ENCODE measurements at places on chromosomes 6 and 20.

DNA sequence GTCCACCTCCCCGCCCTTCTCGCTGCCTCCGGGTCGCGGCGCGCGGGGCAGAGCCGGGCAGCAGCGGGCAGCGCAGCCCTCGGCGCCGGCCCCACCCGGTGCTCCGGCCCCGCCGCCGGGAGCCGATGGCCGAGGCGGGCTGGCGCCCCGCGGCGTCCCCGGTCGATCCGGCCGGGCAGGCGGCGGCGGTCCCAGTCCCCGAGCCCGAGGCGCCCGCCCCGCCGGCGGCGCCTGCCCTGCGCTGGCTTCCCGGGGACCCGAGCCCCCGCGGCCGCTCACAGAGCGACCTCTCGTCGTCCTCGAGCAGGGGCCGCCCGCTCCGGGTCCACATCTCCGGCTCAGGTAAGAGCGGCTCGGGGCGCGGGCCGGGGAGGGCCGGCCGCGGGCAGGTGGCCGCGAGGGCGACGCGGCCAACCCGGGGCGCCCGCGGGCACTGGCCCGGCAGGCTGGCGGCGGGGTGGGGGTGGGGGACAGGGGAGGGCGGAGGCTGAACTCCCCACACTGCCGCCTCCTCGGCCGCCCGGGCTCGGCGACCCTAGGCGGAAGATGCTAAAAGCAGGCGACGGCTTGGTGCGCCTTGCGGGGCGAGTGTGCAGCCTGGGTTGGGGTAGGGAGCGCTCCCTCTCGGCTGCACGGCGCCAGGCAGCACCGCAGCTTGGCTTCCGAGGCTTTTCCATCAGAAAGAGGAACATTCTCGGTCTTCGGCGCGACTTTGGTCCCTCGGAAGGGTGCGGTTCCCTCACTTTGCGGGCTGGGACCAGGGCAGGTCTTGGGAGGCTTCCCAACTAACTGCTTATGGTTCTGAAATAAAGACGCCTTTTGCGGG lies 25.6 kb upstream of the FUCA2 start:
- DNase-seq = no peak

- no peak for DNase-seq
These were observed 445.8 kb upstream of the JAG1 start for GRCh38 chr20:11119573-11119972.

GRCh38 chr20:64149809-64150560 lies 14.3 kb upstream of the MYT1 start:
- no peak for DNase-seq

- no peak for DNase-seq
These were observed 83.9 kb downstream of the ZDHHC14 start for GRCh38 chr6:157464653-157465535.

DNA sequence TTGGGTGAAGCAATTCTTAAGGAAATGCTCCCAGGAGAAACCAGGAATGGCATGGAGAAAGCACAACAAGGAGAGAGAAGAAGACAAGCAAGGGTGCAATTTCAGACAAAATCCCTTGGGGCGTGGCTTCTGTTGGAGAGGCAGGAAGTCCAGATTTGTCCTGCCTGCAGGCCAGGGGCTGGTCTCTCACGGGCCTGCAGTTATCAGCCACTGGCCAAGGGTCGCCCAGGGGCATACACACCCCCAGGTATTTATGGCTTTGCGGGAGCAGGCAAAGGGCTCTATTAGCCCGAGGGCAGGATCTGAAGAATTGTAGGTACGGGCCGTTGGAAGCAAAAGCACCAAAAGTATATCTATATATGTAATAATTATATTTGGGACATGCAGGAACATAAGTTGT lies 87.7 kb downstream of the IYD start:
- no peak for DNase-seq

GRCh38 chr6:704046-704445 lies 11.1 kb upstream of the EXOC2 start:
- no peak for DNase-seq

GRCh38 chr20:62339647-62340062 lies 27.5 kb downstream of the LAMA5 start:
- DNase-seq = no peak

DNA sequence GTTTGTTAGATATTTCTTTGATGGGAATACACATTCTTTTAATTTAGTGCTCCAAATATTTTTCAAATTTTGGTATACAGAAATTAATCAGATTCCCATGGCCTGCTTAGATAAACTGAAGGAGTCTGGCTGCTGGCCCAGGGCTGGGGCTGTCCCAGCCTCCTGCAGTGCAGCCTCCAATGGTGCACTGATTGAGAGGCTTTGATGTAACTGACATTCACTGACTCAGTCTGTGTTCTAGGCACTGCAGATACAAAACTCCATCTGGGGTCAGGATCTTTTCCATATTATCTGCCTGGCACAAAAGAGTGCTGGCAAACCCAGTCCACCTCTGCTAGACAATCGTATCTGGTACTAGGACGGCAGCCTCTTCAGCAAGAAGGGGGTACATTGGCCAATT lies 64.8 kb downstream of the GRIK2 start:
- DNase-seq = no peak

DNA sequence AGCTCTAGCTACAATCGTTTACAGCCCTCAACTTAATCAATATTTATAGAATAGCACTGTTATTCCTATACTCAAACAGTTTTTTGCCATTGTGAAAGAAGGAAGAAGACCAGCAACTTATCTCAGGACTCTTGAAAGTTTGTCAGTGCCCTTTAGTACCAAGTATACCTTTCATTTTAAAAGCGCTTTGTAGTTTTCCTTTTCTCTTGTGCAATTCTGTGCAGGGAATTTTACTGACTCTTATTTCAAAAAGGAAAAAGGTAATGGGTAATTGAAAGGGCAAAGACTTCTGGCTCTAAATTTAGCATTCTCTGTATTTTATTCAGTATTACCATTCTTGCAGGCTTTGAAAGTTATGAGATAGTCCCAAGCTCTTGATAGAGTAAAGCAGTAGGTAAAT lies 16.8 kb upstream of the RHAG start:
- DNase-seq = no peak

GRCh38 chr6:170128811-170129681 lies 161.8 kb downstream of the DLL1 start:
- no peak for DNase-seq

- DNase-seq = peak; percentile 60
These were observed at the start of gene TAF4 for GRCh38 chr20:62065674-62066338. TSS of gene TAF4 (minus strand) at chr20:62065881. CDS start at chr20:62065810, 71 bp downstream.

DNA sequence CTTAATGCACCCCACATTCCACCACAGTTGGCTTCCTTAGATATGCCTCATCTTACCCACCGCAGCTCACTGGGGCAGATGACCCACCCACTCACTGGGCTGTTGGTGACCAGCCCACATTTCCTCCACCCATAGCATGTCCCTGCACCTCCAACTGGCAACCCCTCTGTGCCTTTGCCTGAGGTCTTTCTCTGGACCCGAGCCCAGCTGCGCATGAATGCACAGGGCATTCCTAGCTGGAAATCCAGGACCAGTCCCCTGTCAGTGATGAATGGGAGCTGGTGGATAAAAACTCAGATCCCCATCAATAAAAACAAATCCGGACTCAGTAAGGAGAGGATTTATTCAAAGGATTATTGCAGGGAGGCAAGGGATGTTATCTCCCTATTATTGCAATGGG lies 75.0 kb downstream of the ISM1 start:
- DNase-seq = no peak

- DNase-seq = no peak
These were observed 69.4 kb upstream of the MYLIP start for GRCh38 chr6:16059496-16059895.

- no peak for DNase-seq
These were observed 81.4 kb downstream of the SERAC1 start for GRCh38 chr6:158086504-158087223.

- no peak for DNase-seq
These were observed 41.6 kb upstream of the MRPS10 start for GRCh38 chr6:42259286-42259685.

GRCh38 chr6:157217894-157218370 lies 105.4 kb downstream of the TMEM242 start:
- DNase-seq = no peak

GRCh38 chr20:13452470-13453124 lies 186.1 kb downstream of the TASP1 start:
- DNase-seq = no peak

DNA sequence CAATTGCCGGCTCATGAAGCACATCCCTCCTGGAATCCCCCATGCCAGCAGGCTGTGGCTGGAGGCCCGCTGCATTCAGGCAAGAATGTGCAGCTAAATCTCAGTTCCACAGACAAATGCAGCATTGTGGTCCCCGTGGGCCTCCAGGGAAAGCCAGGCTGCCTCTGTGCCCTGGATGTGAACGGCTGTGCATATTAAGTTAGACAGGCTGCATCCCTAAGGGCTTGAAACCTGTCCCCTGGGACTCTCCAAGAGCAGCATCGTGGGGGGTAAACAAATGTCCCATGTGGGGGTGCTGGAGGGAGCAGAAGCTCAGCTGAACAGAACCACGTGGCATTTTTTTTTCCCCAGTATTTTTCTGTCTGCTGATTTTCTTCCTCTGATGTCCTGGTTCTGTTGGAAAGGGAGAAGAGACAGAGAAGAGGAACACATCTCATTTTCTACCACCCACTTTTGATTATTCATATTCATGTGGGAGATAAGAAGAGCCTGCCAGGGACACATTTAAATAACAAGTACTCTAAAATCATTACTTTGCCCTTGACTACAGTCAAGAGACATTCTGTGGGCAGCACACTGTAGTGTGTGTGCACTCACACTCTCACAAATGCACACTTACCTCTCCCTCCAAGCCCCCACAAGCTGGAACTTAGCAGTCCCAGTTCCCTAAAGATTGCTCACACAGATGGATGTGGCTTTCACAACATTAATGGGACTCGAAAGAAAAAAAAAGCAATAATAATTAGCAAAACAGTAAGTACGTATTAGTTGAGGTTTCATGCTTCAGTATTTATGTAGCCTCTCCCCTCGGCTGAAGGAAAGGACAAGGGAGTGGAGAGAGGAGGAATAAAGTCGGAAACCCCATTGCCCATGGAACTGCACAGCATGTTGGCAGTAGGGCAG lies 16.9 kb downstream of the GFOD1 start:
- no peak for DNase-seq

DNA sequence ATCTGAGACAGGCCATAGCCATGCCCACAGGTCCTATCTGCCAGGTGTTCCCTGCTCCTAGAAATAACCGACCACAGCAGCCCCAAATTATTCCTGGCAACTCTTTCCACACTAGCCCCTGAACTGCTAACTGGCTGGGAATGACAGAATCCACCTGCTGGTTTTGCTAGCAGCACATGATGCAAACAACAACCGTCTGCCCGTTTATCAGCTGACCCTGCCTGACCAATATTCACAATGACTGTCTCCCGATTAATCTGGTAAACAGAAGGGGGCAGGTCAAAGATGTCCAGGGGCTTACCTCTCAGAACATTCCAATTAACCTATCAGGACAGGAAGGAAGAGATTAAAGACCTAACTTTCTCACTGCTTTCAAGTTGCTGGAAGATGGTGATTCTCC lies 101.5 kb downstream of the NRSN1 start:
- DNase-seq = no peak

DNA sequence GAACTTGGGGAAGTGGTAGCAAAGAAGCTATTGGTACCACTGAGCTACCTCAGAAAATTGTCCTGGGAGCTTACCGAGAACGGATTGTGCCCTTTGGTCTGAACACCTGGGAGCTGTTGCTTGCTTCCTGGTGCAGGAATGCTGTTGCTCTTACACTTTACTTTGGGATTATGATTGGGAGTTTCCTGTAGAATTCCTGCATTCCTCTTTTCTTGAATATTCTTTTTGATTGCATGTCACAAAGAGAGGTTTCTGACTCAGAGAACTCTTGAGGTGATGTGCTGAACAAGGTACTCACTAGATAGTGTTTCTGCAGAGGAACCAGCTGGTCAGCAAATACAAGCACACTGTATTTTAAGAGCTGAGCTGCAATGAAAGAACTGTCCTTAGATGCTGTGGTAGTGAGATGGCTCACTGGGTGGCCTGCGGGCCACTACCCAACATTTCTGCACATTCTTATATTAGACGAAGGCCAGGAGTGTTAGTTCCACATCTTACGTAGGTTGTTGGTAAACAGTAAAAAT lies 35.0 kb downstream of the LRRC1 start:
- no peak for DNase-seq

DNA sequence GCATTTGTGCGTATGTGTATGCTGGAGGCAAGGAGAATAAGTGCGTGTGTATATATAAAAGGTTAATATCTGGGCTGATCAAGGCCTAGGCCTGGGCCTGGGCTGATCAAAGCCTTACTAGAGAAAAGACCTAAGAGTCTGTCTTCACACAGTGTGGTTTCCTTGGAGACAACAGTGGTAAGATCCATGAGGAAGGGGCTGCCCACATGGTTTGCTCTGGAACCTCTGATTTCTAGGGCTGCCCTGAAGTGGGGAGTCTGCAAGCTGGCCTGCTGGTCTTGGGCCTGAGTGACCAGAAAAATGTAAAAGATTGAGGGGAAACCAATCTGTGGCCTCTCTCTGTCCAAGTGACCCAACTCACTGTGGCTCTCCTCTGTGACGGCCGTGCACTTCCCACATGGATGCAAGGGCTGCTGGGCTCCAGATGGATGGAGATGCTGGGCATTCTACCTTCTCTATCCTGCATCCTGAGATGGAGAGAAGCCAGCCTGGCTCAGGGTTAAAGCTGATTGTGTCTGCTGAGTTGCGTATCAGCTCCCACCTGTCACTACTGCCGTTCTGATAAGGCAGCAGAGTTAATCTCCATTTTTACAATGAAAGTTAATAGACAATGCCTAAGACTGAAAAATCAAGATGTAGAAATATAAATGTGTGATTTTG lies 90.3 kb upstream of the NXT1 start:
- DNase-seq = no peak

DNA sequence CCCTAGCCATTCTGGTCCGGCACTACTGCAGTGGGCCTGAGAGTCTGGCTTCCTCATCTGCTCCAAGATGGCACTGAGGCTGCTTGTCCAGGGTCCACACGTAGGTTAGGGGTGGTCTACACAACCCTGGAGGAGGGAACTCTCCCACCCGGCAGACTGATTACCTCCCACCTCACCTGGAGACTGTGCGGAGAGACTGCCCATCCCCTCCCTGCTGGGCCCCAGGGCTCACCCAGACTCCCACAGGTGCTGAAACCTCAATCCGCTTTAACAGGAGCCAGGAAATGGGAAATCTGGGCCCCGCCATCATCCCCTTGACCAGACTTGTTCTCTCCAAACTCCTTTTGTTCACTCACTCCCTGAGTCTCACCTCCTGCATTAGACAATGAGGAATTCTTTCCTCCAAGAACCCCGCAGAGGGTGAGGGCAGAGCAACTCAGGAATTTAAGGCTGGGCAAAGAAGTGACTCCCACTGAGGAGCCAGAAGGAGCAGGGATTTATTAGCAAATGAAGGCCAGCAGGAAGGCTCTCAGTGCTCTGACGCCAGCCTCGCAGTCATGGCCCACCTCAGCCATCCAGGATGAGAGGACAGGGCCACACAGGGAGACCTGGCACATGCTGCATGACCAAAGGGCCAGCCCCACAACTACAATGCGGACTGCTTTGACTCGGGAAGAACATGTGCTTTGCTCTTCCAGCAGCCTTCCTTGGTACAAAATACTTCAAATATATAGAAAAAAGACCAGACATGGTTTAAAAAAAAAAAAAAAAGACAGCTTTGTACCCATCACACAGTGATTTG lies 53.0 kb downstream of the CDK5RAP1 start:
- DNase-seq = no peak

- DNase-seq = no peak
These were observed 192.1 kb upstream of the CCN2 start for GRCh38 chr6:132143258-132143657.
